Stimulated activated CD8-positive, alpha-beta memory T cell treated with anti-CD3 and anti-CD28 coated beads, Interleukin-4, amount 100 ng/mL, for 1 hour (primary cell): ENCODE measurements at places on chromosomes 4 and X.

- DNase-seq = no peak
Observed at GRCh38 chrX:45009371-45010000, 136.5 kb downstream of the KDM6A start.

GRCh38 chr4:56465599-56466295 is 1.7 kb upstream of the SRP72 start:
- DNase-seq = no peak

DNA sequence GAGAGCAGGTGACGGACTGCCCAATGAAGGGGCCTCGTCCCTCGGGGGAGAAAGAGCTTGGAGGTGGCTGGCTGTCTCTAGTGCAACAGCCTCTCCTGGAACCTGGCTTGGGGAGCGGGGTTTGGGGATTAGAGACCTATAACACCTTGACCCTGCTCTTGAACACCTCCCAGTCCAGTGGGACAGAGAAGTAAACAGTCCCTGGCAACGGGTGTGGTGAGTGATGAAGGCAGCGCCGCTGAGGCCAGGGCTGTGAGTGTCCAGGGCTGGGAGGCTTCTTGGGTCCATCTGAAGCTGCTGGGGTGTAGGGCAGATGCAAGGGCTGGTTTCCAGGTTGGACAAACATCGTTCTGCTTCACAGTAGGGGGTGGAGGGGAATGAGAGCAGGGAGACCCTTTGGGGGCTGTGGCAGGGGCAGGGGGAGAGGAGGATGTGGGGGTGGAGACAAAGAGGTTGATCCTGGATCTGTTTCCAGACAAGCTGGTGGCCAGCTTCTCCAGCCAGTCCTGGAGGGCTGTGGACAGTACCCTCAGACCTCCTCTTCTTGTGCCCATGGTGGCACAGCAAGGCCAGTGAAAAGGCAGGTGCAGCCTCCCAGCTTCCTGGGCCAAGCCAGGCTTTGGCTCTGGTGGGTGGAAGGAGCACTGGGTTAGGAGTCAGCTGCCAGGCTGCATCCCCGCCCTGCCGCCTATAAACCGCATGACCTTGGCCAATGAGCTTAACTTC is 3.8 kb downstream of the NSG1 start:
- DNase-seq = no peak

DNA sequence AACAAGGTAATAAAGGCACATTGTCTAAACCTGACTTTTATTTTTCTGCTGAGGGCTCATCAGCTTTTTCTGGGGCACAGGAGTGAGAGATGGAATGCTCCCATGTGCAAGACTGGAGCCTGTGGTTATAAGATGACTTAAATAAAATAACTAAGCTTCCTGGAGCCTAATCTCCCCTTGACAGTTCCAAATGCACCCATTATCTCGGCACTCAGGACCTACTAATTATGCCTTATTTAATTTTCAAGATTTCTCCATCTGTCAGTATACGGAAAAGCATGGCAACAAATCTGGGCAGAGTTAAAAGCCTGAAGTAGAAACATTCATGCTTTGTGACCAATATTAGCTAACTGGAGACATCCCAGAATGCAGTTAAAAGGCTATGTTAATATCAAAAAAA is 416.7 kb upstream of the TEX13C start:
- no peak for DNase-seq

GRCh38 chr4:112236040-112236439 is 4.5 kb downstream of the AP1AR start:
- no peak for DNase-seq

GRCh38 chr4:129043523-129043922 is 49.8 kb downstream of the SCLT1 start:
- no peak for DNase-seq

GRCh38 chrX:34467437-34467836 is 189.6 kb downstream of the TMEM47 start:
- no peak for DNase-seq

DNA sequence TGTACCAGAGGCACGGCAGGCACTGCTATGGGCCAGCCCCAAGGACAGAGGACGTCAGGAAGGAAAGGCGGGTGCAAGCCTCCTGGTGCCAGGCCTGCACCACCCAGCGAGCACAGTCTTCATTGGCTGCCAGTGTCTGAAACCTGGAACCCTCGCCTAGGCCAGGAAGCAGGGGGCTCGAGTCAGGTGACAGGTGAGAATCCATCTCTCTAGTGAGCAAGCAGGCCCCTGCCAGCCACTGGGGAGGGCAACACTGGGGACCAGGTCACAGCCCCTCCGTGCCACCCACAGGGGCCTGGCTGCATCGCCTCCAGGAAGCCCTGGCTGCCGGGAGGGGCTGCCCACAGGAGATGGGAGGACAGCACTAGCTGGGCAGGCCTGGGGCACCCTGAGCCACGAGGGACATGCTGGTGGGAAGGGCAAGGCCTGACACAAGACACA is 6.9 kb upstream of the HAUS3 start:
- DNase-seq = no peak

GRCh38 chrX:793216-793770 is 162.7 kb downstream of the SHOX start:
- DNase-seq = no peak

- no peak for DNase-seq
Observed at GRCh38 chr4:140851032-140851636, 94.9 kb upstream of the TBC1D9 start.

- no peak for DNase-seq
Observed at GRCh38 chr4:37639551-37640285, 46.5 kb downstream of the RELL1 start.

GRCh38 chrX:96445531-96446065 is 239.0 kb upstream of the DIAPH2 start:
- no peak for DNase-seq

GRCh38 chr4:113835005-113835404 is 73.5 kb upstream of the CAMK2D start:
- no peak for DNase-seq

- no peak for DNase-seq
Observed at GRCh38 chrX:110218591-110218990, 99.3 kb downstream of the AMMECR1 start.

DNA sequence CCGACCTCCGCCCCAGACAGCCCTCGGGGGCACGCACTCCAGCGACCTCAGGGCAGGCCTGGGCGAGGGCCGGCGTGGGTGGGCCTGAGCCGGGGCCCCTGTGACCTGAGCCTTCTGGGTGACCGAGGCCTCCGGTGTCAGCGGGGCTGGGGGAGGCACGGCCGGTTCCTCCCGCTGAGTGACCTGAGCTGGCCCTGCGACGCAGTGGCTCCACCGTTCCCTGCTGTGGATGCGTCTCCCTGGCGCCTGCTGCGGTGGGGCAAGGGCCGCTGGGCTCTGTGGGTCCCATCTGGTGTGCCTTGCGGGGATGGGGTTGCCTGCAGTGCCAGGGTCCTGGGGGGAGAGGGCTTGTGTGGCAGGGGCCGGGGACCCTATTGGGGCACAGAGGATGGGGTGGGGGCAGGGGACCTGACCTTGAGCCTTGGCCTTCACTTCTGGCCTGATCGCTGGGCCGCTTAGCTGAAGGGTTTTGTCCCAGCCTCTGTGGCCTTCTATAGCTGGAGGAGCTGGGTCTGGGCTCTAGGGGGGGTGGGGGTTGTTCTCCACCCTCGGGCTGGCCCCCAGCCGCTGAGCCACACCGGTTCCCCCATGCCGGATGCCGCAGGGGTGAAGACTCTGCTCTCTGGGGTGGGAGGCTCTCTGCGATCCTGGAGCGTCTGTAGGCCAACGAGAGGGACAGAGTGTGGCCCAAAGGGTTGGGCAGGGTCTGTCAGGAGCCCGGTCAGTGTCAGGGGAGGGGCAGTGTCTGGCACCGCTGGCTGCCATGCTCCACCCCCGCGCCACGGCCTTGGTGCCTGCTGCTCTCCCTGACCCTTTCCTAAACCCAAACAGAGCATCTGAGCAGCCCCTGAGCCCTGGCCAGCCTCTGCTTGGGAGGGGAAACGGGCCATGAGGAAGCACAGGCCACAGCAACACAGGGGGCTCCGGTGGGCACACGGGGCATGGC is 2.3 kb downstream of the NAT8L start:
- no peak for DNase-seq

- DNase-seq = no peak
Observed at GRCh38 chr4:101777431-101777830, 13.1 kb upstream of the BANK1 start.

DNA sequence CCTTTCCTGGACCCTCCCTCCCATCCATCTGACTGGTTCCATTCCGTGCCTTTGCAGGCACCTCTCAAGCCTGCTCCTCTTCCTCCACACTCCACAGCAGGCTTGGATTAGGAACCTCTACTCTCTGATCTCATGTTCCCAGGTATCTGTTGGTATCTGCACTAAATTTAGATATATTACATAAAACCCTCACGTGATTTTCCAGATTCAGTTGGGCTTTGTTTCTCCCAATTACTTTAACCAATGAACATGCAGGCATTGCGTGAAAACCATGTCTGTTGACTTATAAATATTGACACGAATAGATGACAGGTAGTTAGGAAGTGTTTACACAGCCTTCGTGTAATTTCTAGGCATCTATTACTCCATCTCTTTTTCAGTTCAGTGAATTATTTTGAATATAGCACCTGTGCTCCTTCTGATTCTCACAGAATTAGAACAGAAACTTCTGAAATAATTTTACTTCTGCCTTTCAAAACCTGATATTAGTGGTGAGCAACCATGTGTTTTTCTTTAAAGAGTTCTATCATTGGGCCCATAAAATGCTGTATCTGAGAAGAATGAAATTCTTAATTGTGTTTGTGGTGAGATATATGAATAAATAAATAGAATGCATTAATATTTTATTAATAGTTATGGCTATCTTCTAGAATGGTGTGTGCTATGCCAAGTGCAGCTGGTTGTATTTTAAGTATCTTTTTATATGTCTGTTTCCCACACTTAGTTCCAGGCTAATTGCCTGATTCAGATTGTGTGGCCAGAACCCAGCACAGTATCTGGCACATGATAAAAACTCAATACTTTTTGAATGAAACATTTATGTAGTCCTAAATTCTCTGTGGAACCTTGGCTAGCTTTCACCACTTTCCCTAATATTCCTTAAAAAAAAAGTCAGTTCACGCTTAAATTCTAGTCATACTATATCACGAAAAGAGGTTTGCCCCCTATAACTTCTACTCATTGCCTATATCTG is 304.8 kb downstream of the QDPR start:
- no peak for DNase-seq
